ENCODE measurements at places on chromosomes 12 and 14.

DNA sequence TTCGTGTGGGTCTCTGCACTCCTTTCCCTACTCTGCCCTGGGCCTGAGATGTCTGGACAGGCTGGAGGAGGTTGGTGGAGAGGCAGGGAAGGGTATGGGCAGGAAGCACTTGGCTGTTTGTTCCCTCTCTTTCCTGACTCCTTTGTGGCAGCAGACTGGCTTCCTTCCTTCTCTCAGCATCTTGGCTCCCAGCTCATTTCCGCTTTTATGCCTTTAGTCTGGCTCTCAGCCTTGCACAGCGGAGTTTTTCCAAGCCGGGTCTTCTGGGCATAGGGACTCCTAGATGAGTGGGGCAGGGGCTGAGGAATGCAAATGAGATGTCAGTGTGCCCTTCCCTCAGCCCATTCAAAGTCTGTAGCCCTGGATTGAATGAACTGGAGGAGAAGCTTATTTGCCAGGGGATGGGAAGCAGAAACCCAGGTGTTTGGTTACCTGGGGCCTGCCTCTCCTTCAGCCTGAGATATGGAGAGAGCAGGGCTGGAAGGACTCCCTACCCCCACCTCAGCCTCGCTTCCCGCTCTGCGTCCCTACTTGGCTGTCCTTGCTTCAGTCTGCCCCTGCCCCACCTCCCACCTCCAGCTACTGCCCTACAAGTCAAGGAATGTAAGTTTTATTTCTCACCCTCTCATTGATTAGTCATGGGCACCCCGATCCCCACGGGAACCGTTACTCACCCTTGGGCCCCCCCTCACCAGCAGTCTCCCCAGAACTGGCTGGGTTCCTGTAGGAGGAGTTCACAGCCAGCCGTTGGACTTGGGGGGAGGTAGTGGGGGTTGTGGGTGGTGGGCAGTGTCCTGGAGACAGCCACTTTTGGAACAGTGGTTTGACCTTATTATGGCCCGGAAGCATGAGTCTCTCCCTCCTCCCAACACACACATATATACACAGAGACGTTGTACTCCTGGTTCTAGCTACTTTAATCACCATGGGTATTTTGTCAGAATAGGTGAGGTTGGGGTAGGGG is 9.3 kb upstream of the ITGA5 start:
- no peak for DNase-seq

- DNase-seq: no peak
These were observed 33.2 kb downstream of the AKAP3 start for GRCh38 chr12:4615667-4616066.

DNA sequence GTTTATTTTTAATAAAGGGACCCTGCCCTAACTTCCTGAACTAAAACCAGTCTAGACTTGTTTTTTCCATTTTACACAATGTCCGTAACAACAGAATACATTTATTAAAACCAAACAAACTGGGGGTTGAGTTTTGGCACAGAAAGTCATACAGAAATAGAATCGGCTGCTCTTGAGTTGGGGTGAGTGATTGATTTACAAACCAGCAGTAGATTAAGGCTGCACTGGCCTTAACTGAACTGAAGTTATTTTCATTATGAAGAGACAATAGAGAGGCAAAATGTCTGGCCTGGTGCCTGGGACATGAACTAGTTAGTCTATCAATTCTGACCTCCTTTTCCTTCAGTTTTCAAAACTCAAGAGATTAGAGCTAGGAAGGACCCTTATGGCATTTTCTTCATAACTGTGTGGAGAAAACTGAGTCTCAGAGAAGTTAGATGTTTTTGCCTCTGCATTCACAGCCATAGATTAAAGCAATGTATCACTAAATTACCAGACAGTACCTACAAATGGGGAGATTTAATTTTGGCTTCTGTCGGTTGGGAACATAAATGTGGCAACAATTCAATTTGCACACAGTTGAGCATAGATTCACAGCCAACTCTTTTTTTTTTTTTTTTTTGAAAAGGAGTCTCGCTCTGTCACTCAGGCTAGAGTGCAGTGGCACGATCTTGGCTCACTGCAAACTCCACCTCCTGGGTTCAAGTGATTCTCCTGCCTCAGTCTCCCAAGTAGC is 19.8 kb upstream of the MGP start:
- DNase-seq: no peak

GRCh38 chr12:71208053-71208685 is 50.4 kb upstream of the TSPAN8 start:
- no peak for DNase-seq

DNA sequence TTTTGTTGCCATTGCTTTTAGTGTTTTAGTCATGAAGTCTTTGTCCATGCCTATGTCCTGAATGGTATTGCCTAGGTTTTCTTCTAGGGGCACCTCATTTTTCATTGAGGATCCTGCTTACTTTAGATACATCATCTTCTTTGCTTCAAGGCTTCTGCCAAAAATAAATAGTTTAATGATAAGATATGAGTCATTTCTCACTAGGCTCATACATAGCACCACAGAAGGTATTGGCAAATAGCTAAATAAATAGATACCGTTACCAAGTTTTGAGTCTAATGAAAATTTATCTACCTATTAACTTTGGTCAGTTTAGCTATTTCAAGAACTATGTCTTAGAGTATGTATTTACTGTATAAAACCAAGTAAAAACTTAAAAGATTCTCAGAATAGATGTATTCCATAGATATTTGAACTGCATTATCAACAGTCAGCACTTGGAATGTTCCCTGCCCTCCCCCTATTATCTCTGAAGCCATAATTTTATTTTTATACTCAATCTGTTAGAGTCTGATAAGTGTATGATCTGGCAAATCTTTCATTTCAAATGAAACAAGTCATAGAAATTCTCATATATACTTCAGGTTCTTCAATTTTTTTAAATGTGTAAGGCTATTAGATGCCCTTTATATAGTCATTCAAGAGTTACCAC is 310.2 kb downstream of the CCDC91 start:
- no peak for DNase-seq

- DNase-seq: no peak
These were observed 155.3 kb downstream of the PDE3A start for GRCh38 chr12:20523658-20524057.

GRCh38 chr14:92737206-92737605 is 11.2 kb downstream of the LGMN start:
- DNase-seq: peak; percentile 42

DNA sequence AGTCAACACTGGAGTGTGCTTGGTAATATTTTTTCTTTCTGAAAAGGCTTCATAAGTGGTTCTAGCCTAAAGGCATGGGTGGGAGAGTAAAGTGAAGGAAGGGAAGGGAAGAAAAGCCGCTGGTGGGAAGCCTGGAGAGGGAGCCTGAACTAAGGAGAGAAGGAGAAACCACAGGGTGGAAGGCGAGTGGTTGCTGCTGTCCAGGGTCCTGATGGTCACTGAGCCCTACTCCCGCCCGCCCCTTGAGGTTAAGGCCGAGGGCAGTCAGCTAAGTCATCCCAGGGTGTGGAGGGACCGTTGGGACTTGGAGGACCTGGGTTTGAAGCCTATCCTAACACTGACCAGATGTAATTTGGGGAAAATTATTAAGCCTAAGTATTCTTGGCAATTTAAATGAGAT is 189.1 kb downstream of the PIWIL1 start:
- DNase-seq: peak; percentile 23

GRCh38 chr12:87274594-87275245 is 754.5 kb downstream of the C12orf50 start:
- no peak for DNase-seq

DNA sequence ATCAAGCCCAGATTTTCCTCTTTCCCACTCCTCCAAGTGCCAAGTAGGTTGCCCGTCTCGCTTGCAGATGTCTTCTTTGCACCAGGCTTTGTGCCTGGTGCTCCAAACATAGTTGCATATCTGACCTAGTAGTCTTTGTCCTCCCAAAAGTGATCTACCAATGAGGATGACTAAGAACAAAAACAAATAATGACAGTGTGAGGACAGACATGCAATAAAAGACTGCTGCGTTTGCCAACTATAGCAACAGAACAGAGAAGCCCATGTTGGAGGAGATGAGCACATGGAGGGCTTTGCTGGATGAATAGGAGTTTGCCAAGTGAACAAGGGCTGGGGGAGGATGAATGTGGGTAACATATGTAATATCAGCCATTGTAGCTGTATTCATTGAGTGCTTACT is 15.6 kb downstream of the DTX1 start:
- DNase-seq: no peak

GRCh38 chr12:80593766-80594165 is 113.7 kb upstream of the MYF6 start:
- no peak for DNase-seq

- no peak for DNase-seq
These were observed 25.6 kb downstream of the UNC79 start for GRCh38 chr14:93456356-93456755.

GRCh38 chr12:21353948-21354347 is 18.8 kb upstream of the IAPP start:
- DNase-seq: no peak

DNA sequence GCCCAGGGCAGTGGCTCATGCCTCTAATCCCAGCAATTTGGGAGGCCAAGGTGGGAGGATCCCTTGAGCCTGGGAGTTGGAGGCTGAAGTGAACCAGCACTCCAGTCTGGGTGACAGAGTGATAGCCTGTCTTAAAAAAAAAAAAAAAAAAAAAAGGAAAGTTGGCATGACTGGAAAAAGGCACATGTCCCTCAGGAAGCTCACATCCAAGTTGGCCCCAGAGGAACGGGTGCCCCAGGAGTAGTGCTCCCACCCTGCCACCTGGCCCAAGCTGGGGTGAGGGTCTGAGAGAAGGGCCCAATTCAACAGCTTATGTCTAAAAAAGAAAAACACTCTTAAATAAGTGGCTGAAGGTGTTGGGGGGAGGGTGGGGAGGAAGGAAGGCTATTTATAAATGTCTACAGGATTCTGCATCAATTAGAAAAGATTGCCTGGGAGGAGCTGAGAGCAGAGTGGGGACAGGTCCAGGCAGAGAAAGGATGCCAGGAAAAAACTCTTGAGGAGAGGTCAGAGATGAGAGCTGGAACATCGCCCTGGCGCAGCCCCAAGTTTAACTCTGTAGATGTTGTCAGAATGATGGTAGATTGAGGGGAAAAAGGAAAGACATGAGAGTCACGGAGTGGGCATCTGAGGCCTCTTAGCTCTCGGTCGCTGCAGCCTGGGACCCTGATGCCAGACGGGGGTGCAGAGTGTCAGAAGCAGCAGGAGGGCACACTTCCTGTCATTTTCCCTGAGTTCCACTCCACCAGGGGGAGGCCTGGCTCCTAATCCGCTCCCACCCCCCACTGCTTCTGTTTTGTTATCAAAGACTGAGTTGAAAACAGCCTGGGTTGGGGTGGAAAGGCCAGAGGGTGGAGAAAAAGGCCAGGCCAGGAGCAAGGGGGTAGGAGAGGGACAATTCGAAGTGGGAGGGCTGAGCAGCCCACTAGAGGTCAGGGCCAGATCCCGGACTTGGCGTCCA is 7.3 kb downstream of the SPRYD3 start:
- no peak for DNase-seq

DNA sequence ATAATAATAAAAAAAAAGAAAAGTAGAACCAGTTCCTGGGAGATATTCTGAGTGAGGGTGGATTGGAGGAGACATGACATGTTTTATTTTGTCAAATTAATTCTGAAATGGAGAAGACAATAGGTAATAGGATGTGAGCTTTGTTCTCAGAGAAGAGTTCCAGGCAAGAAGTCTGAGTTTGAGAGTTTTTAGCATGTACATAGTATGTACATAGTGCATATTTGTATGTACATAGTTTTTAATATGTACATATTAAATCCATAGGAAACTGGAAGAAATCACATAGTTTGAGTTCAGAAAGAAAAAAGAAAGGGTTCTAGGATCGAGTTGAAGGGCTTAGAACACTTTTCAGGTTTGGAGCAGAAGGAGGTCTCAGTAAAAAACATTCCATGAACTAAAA is 47.5 kb downstream of the LRFN5 start:
- no peak for DNase-seq

Data from colonic mucosa (tissue), 4 donors.